ENCODE measurements at places on chromosomes 12 and 14. TPM values are rescaled to one million over a fixed set of nuclear protein-coding genes. Genes with fewer than 3 reads are reported as not detected.

The PMCH gene
- not detected for total RNA-seq

The MED13L gene
- total RNA-seq = 15.4 TPM

The ABCD2 gene
- total RNA-seq = not detected

The OTUB2 gene
- 4.4 TPM for total RNA-seq

The INSM2 gene
- total RNA-seq = 0.08 TPM

The SYCP3 gene
- total RNA-seq = not detected

The RFLNA gene
- total RNA-seq = not detected

Data from A549 treated with RU486 at 1 μM for 4 hours (cell line).